ENCODE measurements at places on chromosomes 11 and 22.

DNA sequence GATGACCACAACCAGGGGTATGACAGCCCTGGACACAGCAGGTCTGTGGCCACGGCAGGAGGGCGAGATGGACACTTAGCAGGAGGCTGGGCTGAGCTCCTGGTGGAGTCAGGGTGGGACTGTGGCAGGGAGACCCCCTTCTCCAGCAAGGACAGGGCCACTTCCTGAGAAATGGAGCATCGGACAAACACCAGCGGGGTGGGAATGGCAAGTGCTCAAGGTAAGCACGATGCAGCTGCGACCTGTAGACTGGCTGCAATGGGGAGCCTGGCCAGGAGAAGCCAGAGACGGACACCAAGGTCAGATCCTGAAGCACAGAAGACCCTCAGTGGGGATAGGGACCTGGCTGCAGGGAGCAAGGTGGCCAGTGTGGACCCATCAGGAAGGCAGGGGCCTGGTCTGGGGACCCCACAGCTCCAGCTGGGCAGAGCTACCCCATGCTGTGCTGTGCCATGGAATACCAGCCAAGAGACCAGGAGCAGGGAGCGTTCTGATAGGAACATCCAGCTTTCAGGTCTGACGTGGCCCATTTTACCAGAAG is 29.2 kb downstream of the RSPH14 start:
- DNase-seq = no peak

DNA sequence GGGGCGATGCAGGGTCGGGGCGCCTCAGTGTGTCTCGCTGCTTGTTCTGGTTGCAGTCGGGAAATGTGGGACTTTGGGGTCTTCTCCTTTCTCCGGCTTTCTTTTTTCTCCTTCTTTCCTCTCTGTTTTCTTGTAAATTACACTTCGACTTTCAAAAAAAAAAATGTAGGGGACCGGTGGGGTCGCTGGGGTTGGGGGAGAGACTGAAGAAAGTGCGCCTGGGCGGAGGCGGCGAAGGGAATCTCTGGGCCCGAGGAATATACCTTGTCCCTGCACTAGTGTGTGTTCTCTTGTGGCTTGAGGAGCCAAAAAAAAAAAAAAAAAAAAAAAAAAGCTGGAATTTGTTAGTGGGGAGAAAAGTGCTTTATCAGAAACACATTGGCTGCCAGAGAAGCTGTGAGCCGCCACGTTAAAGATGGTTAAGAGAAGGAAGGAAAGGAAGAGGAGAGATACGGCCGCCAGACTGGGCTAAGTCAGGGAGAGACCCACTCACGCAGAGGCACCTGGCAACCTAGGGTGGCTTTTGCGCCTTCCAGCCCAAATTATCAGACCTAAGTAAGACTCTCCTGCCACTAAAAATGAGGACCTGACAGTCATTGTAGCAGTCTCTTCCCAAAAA is 8.4 kb upstream of the FLI1 start:
- DNase-seq = no peak

DNA sequence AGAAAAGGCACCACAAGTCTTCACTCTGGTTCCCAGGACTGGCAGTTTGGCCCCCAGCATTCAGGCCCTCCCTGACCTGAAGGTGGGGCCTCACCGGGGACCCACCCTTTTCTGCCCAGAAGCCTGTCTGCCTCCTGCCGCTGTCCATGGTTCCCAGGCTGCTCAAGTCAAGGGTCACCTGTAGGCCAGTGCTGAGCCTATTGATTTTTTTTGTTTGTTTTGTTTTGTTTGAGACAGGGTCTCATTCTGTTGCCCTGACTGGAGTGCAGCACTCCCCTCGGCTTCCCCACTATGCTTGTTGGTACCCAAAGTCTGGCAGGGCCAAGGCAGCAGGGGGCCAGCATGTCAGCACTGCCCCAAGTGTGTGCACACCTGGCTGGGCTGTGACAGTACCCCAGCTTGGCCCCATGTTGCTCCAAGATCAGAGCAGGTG is 11.0 kb upstream of the MED17 start:
- no peak for DNase-seq

- DNase-seq = no peak
Observed at GRCh38 chr11:121965330-121965729, 150.7 kb downstream of the BLID start.

DNA sequence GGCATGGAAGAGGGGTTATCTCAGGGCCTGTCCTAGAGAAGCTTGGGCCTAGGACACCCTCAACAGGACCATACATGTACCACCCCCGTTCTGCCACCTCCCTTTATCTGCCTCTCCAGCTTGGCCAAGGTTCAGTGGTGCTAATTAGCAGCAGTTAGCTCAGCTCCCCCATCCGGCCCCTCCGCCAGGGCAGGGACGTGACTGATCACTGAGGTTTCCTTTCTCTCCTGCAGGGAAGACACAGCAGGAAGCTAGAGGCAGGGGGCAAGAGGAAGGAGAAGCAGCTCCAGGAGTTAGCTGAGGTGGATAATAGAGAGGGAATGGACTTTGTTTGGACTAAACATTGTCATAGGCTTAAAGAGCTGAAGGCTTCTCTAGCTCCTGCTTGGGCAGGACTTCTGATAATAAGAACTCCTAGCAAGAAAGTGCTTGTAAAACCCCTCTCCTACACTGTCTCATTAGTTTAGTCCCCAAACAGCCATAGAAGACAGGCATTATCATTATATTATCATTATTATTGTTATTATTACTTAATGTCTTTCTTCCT is 53.8 kb downstream of the BUD13 start:
- no peak for DNase-seq

DNA sequence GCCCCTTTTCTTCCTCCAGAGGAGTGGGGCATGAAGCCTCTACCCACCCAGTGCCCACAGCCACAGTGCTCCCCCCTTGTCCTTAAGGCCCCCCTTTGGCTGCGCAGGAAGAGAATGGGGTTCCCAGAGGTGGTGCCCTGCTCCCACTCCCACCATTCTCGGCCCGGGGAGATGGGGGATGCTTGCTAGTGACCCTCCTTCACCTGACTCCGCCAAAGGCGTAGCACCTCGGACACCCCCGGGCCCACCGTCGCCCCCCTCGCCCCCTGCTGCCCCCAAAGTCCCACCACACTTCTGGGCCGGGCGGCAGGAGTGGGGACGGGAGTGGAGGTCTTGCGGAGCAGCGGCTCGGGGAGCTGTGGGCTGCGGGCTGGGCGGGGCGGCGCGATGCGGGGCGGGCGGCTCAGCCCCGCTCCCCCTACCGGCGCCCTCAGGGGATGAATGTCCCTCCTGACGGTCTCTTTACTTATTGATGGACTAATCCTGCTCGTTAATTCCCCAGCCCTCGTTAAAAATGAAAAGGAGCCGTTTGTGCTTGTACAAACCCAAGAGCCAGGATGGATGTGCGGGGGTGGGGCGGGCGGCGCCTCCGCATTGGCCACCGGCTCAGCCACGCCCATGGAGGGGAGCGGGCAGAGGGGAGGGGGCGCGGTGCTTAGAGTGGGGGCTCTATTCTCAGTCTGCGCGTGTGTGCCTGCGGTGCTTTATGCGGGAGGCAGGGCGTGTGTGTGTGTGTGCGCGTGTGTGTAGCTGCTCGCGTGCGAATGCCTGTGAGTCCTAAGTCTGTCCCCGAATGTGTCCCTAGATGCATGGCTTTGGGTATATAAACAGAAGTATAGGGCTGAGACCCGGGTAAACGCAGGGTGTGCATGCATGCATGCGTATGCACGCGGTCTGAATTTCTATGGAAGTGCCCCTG is 25.6 kb downstream of the SYT7 start:
- no peak for DNase-seq

DNA sequence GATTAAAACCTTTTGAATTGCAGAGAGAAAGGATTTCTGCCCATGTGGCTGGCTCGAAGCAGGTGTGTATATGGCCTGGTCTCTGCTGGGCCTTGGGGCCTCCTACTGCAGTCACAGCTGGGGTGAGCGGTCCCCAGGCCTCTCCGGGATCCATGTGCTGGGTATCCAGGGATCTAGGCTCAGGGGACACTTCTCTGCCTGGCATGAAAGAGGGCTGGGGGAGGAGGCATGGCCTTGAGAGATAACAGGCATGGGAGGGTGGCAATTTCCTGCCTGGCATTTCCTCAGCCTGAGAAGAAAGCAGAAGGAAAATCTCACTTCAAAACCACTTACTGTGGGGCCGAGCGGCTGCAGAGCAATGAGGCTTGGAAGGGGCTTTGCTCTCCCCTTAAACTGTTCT is 20.3 kb upstream of the PARVG start:
- no peak for DNase-seq

- DNase-seq = no peak
Observed at GRCh38 chr11:73787051-73787642, 527 bp upstream of the MRPL48 start.

GRCh38 chr22:17410576-17410975 is 41.3 kb downstream of the CECR2 start:
- no peak for DNase-seq

- DNase-seq = no peak
Observed at GRCh38 chr11:117748771-117749540, 48.1 kb downstream of the DSCAML1 start.

DNA sequence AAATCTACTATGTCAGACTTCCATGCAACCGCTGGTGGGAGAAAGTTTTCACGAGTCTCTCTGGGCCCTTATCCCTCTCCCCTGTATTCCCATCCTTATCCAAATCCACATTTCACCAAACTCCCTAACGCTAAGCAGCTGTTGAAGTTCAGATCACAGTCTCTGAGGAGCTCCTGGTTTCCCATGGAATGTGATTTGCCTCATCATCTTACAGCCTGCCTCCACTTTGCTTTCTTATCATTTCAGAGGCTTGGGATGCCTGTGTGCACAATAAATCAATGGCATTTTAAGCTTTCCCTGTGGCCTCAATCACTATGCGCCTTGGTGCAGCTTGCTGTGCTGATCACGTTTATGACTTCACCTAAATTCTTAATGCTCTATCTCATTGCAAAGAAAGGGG is 352.4 kb upstream of the FAT3 start:
- DNase-seq = no peak

DNA sequence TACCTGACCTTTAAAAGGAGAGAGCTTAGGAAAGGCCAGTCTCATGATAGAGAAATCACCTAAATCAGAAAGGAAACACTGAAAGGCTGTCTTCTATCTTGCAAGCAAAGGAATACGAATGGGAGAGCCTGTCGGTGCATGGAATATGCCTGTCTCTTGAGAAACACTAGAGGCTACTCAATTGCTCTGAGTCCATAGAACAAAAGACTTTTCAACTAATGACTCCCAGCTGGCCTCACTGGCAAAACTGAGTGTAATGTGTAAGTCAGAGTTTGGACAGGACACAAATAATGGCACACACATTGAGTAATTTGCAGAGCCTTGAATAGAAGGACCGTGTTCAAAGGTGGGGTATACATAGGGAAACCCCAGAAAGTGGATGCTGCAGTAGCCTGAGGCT is 171.0 kb upstream of the ARHGAP20 start:
- no peak for DNase-seq

- no peak for DNase-seq
Observed at GRCh38 chr11:64410404-64410734, 51.4 kb downstream of the RPS6KA4 start.

GRCh38 chr11:27976262-27976661 is 131.7 kb downstream of the KIF18A start:
- no peak for DNase-seq

DNA sequence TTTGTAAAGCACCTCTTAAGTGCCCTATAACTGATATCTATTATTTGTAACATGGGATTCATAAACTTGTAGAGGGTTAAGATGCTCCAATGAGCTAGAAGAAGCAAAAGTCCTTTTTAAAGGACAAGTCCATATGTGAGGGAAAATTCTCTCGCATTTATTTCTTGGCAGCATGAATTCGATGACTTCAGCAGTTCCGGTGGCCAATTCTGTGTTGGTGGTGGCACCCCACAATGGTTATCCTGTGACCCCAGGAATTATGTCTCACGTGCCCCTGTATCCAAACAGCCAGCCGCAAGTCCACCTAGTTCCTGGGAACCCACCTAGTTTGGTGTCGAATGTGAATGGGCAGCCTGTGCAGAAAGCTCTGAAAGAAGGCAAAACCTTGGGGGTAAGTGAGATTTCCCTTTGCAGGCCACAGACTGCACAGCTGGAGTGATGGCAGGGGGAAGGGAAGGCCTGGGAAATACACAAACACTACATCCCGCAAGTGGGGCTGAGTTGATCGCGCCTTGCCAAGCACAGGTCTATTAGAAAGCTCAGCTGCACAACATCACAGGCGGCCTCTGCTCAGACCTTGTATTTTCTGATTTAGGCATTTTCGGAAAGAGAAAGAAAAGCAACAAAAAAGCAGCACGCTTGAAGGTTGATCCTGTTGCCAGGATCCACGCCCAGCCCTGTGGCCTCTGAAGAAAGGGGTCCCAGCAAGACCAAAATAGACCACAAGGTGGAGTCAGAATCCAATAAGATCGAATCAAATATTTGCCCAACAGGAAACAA is 1.5 kb downstream of the MS4A8 start:
- no peak for DNase-seq

DNA sequence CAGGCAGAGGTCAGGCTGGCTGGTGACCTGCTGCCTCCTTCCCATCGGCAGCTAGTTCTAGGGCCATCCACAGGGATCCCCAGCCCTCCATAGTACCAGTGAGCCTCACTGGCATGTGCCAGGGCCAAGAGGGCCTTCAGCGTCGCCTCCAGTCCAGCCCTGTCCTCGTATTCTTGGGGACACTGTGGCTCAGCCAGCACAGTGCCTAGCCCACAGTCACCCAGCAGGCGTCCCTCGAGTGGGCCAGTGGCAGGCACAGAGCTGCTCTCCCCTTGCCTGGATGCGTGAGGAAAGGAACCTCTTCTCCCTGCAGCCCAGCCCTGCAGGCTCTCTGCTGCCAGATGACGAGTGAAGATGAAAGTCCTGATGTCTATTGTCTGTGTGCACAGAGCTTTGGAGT is 10.6 kb upstream of the SH3BP1 start:
- DNase-seq = no peak

DNA sequence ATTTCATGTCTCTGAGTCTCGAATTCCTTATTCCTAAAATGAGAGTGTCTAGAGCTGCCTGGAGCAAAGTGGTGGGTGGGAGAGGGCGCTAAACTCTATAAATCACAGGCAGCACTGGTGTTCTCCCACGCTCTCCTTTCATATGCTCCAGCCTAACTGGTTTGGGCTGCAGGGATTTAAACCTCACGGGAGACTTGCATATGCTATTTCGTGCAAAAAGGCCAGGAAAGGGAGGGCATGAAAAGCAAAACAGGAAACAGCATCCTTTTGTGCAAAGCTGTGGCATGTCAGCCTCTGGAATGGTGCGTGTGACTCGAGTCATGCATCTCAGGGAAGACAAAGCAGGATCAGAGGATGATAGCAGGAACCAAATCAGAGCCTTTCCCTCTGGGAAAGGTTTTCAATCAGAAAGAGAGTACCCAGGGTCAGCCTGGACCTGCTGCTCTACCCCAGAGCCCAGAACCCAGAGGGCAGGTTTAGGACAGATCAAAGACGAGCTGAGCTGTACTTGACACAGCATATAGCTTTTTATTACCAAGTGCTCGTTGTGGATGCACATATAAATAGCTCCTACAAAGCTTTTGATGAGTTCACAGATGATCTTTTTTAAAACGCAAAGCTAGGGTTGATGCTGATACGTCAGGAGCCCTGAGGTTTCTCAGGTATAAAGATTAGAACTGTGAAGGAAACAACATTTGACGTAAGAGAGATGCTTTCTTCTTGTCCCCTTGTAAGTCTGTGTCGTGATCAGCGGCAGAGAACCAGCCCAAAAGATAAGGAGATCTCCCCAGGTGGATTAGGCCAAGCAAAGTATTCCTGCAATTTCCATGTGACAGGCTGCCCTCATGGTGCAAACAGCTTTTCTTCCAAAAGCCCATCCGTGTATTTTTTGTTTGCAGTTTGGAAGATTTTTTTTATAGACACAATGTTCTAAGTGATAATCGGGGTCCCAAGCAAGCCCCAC is 46.2 kb upstream of the YWHAH start:
- no peak for DNase-seq

Data from activated naive CD4-positive, alpha-beta T cell (primary cell).